Left renal pelvis (tissue), 4 donors: ENCODE measurements at places on chromosomes 16 and 17.

- no peak for DNase-seq
Measured at GRCh38 chr17:68057531-68057952, 22.0 kb downstream of the KPNA2 start.

DNA sequence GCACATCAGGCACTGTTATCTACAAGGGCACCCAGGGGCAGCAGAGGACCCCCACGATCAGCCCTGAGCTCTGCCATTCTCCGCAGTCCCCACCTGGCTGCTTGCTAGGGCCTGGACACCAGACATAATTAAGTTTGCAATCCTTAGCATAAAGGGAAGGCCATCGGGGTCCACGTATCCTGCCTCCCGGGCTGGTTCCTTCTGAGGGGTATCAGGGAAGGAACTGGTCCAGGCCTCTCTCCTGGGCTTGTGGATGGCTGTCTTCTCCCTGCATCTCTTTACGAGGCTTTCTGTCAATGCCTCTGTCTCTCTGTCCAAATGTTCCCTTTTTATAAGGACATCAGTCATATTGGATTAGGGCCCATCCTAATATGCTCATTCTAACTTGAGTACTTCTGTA is 77.8 kb downstream of the CYLD start:
- DNase-seq = no peak

DNA sequence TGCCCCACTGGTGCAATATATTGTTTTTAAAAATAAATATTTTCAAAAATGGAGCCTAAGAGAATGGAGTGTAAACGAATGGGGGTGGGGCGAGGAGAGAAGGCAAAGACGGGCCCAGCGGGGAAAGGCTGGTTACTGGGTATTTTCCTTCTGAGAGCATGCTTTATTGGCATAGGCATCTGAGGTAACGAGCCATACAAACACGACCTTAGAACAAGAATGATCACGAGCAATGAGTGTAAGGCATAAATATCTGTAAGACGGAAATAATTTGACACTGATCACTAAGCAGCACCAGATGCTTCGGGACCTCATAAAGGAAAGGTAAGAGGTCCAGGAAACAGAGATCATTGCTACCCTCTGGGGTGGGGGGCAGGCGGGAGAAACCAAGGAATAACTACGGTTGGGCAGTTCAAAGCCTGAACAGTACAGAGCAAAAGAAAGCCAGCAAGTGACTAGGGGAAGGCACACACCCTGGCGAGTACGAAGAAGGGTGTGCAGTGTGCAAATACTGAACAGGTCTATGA is 959 bp downstream of the SSH2 start:
- DNase-seq = no peak

- no peak for DNase-seq
Measured at GRCh38 chr16:81541314-81541713, 96.7 kb downstream of the CMIP start.

- DNase-seq = no peak
Measured at GRCh38 chr17:4733073-4733531, 1.9 kb downstream of the MED11 start.

GRCh38 chr16:9739301-9739700 is 442.9 kb downstream of the GRIN2A start:
- no peak for DNase-seq

GRCh38 chr17:41340494-41340893 is 10.1 kb downstream of the KRT33A start:
- no peak for DNase-seq

GRCh38 chr16:67163164-67163998 is 1.2 kb upstream of the HSF4 start:
- no peak for DNase-seq

GRCh38 chr16:9334103-9334502 is 242.7 kb downstream of the HAPSTR1 start:
- DNase-seq = no peak

DNA sequence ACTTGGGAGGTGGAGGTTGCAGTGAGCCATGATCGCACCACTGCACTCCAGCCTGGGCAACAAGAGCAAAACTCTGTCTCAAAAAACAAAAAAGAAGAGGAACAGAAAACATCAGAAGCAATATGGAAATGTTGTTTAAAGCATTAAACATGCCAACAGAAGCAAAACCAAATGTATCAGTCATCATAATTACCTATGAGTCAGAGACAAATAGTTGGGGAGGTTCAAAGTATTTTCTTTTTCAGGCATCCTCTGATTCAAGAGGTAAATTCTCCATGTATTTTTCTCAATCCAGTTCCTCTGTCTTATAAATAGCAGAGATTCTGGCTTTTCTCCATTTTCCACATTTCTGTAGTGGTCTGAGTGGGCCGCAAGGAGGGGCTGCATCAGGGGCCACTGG is 2.1 kb upstream of the TM4SF5 start:
- DNase-seq = no peak

DNA sequence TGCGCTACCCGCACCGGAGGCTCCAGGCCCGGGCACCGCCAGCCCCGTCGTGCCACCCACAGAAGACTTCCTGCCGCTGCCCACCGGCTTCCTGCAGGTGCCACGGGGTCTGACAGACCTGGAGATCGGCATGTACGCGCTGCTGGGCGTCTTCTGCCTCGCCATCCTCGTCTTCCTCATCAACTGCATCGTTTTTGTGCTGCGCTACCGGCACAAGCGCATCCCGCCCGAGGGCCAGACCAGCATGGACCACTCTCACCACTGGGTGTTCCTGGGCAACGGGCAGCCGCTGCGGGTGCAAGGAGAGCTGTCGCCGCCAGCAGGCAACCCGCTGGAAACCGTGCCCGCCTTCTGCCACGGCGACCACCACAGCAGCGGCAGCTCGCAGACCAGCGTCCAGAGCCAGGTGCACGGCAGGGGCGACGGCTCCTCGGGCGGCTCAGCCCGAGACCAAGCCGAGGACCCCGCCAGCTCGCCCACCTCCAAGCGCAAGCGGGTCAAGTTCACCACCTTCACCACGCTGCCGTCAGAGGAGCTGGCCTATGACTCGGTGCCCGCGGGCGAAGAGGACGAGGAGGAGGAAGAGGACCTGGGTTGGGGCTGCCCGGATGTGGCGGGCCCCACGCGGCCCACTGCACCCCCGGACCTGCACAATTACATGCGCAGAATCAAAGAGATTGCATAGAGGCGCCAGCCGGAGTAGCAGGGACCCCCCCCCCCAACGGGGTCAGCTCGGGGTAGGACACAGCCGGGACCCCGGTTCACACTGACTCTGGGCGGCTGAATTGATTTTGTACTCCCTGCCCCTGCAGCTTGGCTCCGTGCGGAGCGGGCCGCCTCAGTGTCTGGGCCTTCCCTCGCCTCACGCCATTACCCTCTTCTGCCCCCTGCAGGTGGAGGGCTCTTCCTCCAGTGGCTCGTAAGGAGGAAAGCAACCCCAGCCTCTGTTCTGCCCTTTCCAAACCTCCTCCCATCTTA is 58.5 kb downstream of the TMEM132E start:
- no peak for DNase-seq

DNA sequence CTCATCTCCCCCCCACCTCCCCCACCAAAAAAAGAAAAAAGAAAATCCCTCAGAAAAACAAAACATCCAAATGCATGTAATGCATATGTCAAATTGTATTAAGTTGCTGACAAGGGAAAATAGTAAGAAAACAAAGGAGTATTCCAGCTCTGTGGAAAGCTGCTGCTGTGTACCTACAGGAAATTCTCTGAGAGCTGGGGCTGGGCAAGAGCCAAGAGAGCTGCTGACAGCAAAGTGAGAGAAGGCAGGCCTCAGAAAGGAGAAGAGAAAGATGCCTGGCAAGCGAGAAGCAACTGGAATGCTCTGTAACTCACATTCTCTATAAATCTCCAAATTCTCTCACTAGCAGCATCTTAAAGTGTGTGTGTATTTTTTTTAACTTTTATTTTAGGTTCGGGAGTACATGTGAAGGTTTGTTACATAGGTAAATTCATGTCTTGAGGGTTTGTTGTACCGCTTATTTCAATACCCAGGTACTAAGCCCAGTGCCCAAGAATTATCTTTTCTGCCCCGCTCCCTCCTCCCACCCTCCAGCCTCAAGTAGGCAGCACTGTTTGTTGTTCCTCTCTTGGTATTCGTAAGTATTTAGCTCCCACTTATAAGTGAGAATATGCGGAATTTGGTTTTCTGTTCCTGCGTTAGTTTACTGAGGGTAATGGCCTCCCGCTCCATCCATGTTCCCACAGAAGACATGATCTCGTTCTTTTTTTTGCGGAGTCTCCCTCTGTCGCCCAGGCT is 24.4 kb downstream of the CNTROB start:
- no peak for DNase-seq

GRCh38 chr16:5537347-5537746 is 439.8 kb upstream of the EEF2KMT start:
- no peak for DNase-seq

GRCh38 chr17:47732399-47733046 is 513 bp upstream of the TBX21 start:
- no peak for DNase-seq

DNA sequence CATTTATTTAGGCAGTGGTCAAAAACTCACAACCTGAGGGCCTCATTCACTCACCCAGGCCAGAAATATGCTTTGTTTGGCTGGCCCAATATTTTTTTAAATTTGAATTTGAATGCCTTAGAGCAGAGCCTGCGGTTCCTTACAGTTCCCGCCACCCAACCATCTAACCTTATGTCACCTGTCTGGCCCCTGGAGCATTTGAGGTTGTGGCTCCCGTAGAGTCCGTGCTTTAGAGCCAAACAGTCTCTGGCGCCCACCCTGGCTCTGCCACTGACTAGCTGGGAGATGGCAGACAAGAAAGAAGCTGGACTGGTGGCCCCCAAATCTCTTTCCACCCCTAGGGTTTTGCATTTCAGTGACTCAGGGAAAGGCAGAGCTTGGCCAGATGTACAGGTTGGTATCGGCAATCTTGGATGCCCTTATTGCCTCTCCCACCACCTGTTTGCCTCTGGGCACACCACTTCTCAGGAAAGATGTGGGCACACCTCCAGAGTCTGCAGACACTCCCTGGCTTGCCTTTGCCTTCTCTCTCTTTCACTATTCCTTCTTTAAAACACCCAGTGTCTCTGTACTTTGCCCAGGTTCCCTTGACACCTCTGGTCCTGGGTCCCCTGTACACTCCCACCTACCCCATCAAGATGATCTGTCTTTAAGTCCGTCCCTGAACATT is 1.9 kb upstream of the MAP3K14 start:
- DNase-seq = no peak

DNA sequence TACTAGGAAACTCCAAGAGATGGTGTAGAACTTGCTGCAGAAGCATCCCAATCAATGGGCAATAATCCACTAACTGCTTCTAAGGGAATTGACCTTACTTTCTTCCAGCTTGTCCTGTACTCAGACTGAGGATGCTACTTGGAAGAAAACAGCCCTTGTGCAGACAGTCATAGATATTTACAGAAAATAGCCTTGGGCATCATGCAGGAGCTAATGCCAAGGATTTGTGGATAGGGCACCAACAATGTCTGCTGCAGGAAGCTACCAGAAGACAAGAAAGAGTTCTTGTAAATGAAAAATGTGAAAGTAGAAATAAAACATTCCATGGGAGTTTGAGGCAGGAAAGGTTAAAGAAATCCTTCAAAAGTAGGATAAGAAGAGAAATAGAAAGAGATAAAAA is 21.5 kb upstream of the CSNK2A2 start:
- DNase-seq = no peak

DNA sequence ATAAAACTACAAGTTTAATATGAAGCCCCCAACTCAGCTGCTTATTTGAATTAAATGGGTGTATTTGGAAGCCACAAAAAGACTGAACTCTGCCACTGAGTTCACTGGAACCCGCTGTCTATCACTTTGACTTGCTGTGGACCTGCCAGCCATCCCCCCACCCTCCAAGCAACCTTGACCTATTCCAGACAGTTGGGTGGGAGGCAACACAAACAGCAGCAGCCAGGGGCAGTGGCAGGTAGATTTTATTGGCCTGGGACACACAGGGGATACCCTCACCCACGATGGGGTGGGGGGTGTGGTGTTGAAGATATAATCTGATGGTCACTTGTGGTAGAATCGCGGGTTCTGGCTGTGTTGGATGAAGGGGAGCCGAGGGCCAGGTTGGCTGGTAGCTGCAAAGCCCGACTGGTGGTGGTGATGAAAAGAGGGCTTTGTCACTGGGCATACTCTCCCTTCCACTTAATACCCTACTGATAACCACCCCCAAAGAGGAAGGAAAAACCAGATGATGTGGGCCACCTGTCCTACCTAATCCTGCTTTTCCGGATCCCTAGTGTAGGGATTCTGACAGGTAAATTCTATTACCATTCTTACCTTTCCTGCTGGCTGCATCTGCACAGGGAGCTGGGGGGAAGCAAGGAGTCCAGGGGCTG is 2.6 kb downstream of the GPS2 start:
- no peak for DNase-seq

DNA sequence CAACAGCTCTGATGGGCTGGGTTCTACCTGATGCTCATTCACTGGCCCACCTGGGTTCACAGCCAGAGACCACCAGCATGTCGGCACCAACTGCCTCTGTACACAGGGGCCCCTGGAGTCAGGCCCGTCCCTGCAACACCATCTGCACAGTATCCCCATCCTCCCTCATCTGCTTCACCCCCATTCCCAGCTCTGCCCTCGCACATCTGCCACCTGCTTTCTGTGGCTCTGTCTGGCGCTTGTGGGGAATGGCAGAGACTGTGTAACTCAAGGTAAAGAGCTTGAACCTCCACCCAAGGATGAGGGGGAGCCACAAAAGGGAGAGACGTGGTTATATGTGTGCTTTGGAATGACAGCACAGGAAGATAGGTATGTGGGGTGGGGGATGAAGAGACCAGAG is 27.2 kb downstream of the SMPD3 start:
- DNase-seq = no peak

DNA sequence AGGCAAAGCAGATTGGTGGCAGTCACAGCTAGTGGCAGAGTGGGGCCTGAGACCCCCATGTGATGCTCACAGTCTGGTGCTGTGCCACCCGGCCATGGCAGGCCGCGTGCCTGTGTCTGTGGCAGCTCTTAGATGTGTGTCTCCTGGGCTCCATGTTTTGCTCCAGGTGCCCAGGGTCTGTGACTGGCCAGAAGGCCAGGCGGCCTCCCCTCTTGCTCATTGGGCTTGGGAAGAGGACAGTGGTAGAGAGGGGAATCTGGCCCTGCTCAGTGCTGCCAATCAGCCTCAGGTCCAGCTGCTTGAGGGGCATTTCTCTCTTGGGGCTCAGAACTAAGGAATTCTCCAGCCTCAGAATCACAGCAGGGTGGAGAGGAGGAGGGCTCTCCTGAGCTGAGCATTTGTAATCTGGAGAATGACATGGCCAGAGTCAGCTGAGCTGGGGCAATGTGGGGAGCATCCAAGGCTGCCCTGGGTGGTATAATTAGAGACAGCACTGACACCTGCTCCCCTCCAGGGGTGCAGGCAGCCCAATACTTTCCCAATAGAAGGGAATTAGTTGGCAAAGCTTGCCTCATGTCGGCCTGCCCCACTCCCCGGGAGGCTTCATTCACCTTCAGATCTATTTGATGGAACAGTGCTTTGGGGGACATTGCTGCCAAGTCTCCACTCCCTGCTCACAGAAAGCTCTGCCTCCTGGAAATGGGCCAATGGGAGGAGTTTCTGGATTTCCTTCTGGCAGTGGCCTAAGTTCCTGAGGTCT is 2.7 kb upstream of the LASP1NB start:
- DNase-seq = no peak

GRCh38 chr17:28864991-28865849 is 10.4 kb downstream of the ERAL1 start:
- no peak for DNase-seq

- DNase-seq = no peak
Measured at GRCh38 chr17:15029469-15029868, 235.7 kb downstream of the PMP22 start.
